ENCODE measurements at places on chromosomes 1 and 21.
A peak's percentile ranks its signal among the peaks of the same experiment; 100 is the strongest.

- DNase-seq, result no peak
These were observed 21.1 kb downstream of the C2CD2 start for GRCh38 chr21:41932576-41933312.

DNA sequence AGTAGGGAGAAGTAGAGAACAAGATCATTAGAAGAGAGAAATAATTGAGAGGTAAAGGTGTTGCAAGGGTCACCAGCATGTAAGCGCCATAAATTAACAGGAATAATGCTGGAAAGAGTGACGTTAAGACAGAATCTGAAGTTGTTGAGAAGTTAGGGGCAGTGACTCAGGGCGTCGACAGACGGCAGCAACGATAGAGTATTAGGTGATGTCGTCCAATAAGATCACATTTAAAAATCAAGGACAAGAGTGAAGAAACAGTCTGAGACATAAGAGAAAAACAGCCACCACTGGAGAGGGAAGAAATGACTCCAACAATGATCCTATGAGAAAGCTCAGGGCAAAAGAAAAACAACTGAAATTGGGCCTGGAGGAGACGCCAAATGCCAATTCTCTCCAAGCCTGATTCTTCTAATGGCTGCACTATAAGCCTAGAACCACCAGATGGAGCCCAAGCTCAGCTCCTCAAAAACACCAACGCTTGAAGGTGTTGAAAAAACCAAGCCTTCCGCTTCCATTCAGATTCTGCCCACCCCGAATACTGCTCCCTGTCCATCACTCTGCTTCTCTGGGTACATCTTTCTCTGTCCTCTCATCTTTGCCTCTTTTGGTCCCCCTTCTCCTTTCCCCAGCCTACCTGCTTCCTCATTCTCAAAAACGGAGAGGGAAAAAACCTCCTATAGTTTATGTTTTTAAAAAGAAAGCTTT, 70.0 kb downstream of the LUZP1 start:
- peak; percentile 58 for DNase-seq

DNA sequence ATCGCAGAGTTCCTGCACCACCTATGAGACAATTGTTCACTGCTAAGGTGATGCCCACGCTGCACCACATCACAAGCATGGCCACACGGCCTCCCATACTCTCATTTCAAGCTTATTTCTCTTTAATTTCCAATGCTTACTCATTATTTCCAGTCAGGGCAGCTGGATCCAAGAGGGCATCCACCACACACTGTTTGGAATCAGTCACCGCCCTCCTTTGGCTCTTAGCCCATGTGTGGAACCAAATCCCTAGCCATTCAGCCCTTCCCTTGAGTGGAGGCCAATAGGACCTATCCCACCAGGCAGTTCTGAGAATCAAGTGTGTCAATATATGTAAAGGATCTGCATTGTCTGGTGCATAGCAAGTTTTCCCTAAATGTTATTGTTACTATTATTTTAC, 26.3 kb upstream of the PALMD start:
- DNase-seq, result no peak

DNA sequence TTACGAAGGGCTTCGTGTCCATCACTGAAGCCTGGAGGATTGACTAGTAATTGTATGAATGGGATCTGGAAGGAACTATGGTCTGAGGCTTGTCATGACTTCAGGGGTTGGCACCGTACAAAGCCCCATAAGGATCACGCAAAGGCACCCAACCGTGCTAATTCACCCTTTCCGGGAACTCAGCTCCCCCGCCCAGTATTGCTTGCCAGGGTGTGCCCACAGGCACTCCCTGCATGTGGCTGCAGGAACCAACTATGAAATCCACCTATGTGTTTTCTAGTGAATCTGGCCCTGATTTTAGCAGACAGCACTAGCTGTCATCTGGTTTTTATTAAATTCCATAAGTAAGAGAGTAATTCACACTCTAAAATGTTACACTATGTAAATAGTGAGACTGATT, 139.2 kb downstream of the TM2D1 start:
- DNase-seq, result no peak

- DNase-seq, result no peak
These were observed at the start of gene HES5 for GRCh38 chr1:2529784-2530512. Gene HES5 (minus strand): TSS chr1:2530263. CDS start chr1:2530164, 99 bp downstream.

DNA sequence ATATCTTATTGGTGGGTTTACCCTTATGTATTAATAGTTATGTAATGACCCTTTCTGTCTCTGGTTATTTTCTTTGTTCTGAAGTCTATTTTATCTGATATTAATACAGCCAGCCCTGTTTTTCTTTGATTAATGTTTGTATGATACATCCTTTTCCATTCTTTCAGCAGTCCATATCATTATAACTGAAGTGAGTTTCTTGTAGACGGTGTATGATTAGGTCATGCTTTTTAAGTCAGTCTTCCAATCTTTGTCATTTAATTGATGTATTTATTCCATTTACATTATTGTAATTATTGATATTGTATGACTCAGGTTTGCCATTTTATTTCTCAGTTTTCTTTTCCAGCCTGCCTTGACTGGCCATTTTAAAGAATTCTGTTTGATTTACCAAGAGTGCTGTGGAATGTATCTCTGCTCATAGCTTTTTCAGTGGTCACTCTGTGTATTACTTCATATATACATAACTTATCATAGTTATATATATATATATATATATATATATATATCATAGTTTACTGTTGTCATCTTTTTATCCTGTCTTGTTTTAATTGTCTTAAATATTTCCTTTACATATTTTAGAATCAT, 10.5 kb downstream of the RAB4A start:
- no peak for DNase-seq

- DNase-seq, result no peak
These were observed 269.5 kb downstream of the HHAT start for GRCh38 chr1:210598135-210598652.

- DNase-seq, result no peak
These were observed 42.1 kb downstream of the DMRTB1 start for GRCh38 chr1:53501065-53502005.

GRCh38 chr1:186628910-186629309, 51.3 kb downstream of the PTGS2 start:
- no peak for DNase-seq

GRCh38 chr1:220007438-220007837, 38.9 kb downstream of the EPRS1 start:
- DNase-seq, result no peak

DNA sequence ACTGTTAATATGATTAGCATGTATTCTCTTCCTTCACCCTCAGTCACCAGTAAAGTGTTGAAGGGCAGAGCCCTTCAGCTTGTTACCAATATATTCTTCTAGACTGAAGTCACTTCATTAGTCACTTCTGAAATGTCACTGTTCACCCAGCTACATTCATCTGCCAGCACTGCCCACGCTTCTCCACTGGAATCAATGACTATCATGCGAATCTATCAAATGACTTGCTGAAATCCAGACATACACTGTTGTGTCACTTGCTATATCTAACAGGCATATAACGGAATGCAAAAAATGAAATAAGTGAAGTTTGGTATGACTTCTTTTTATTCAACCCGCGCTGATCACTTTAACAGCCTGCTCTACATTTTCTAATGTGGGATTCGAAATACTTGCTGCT, 16.1 kb downstream of the FH start:
- DNase-seq, result no peak

GRCh38 chr1:94998748-94999147, 71.8 kb upstream of the CNN3 start:
- DNase-seq, result no peak

DNA sequence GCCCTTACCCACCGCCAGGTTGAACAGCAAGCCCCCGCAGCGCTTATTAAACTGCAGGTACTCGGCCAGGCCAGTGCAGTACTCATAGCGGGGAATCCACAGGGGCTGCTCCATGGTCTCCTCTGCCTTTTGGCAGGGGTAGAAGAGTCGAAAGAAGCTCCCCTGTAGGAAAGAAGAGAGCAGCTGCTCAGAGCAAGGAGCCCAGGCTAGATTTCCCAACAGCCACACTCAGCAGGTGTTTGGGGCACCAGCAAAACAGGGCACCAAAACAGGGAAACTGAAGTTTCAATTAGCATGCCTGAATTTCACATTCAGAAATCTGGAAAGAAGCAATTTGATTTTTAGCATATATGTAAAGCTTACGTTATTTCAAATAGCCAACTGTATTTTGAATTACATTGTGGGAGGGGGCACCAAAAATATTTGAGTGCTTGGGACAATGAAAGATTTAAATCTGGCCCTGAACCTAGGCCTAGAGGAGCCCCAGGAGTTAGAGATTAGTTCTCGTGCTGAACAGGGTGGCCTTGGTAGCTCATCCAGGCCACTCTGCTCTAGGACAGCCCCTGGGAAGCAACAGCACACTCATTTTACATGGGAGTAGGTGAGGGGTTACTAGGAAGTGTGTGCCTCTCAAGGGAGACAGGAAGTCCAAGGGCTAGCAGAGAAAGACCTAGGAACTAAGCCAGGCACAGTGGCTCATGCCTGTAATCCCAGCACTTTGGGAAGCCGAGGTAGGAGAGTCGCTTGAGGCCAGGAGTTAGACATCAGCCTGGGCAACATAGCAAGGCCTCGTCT, 8.2 kb downstream of the PAFAH2 start:
- no peak for DNase-seq

Data from right renal pelvis (tissue), 4 donors.